T1000 (cell line): ENCODE measurements at places on chromosomes 13 and 19.

GRCh38 chr19:52734331-52734892 lies 432 bp downstream of the ZNF611 start:
- no peak for DNase-seq

DNA sequence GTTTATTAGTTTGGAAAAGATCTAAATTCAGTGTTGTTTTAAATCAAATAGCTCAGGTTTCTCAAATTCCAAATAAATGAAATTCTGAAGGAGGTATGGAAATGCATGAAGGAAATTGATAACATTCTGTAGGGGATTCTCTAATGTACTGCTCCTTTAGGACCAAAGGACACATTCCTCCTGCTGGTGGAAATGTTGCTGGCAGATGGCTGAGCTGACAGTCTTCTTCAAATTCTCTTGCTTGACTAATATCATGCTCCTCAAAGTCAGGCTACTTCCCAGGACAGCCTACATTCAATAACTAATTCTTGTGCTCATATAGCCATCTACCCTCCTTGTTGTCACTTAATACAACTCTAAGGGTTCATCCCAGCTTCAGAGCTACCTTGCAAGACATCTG lies 1118.5 kb downstream of the PCDH9 start:
- DNase-seq: no peak

- DNase-seq: no peak
Measured at GRCh38 chr13:78958006-78958405, 299.1 kb upstream of the OBI1 start.

GRCh38 chr19:45784096-45784495 lies 1.8 kb upstream of the DMPK start:
- DNase-seq: no peak

DNA sequence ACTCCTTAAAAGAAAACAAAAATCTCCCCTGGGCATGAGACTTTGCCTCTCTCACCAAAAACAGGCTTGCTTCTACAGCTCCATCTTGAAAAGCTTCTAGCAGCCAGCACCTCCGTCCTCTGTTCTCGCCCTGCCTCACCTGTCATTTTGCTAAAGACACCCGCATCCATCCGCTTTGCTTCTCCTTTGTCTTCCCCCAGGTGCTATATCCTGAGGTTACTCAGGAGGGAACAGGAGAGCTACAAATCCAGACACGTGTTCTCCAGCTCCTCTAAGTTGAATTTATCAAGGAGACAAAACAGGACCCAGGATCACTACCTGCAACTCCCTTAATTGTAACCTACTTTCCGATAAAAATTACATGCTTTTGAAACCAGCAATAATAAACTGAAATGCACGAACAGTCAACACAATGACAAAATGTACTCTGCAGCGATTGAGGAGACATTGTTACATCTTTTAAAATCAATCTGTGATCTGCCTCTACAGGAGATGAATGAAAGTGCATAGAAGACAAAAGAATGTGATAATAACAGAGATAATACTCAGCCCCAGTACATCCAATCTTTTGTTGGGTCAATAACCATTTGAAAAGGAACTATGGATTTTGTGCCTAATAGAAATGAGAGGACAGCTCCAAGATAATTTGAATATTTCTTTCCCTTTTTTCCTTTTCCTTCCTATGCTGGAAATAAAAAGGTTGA lies 221.2 kb downstream of the DCLK1 start:
- no peak for DNase-seq

- no peak for DNase-seq
Measured at GRCh38 chr19:374183-374885, 29.7 kb upstream of the MIER2 start.

DNA sequence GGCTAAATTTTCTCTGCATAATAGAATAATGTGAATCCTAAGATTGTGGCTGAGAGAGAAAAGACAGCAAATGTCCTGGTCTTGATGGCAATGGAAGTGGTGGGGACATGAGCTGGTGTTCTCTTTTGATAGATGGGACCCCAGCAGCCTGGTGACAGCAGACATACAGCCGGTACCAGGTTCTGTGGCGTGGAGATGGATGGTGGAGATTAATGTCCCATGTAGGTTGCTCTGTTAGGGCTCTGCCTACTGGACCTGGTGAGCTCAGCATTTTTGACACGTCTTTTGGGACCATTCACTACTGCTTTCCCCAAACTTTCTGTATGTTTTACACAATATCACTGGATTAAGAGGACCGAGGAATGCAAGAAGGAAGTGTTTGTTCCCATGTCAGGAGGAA lies 8.2 kb upstream of the SIGLEC14 start:
- no peak for DNase-seq

GRCh38 chr19:6297202-6297601 lies 17.4 kb upstream of the MLLT1 start:
- DNase-seq: no peak

GRCh38 chr19:38977445-38978325 lies 2.1 kb upstream of the FBXO17 start:
- peak; percentile 40 for DNase-seq

DNA sequence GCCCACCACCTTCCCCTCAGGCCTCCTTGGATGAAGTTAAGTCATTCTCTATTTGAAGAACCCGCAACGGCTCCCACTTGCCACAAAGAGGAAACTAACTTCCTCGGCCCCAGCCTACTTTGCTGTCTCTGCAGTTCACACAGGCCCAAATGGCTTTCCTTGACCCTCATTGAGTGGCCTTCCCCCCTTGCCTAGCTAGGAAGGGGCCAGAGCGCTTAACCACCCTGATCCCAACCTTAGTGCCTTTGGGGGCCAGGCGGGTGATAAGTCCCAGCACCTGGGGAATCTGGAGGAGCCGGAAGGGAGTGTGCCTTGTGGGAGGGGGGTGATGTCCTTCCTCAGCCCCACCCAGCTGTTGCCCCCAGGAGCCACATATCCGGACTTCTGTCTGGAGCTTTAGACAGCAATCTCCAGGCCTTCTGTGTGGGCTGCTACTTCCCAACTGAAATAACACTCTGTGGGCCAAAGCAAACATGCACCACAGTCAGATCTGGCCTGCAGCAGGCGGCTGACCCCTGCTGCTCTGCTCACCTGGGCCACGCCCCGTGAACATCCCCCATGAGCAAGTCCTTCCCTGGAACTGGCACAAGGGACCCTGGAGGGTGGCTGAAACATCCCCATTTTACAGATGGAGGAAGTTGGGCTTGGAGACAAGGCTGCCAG lies 10.5 kb downstream of the NECTIN2 start:
- DNase-seq: no peak

DNA sequence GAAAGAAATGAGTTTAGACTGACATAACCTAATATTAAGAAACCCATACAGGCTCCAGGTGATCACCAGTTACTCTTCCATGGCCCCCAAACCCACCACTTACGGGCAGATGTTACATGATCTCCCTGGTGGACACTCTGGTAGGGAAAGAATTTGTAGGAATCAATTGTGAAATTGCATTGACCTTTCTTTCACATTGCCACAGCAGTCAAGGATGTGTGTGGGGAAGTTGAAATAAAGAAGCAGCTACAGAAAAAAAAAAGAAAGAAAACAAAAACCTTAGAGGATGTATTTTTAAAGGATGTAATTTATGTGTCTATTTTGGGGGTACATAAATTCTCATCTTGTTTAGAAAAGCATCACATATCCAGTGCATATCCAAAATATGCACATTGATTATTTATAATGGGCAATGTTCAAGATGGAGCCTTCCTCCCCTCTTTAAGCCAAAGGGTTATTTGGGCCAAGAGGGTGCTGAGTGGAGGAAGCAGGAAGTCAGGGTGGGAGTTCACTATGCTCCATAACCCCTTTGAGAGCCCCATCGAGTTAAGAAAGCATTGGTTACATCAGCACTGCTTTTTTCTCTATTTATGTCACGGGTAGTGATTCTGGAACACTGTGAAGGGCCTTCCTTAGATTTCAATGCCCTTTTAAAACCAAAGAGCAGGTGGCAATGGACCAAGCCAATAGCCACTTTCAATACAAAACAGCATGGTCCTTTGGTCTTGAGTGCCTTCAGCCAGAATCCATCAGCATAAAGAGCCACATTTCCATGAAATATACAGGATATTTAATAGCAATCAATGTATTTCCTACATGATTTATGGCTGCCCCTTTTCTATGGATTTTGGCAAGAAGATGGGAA lies 169.6 kb downstream of the LACC1 start:
- no peak for DNase-seq

- DNase-seq: no peak
Measured at GRCh38 chr13:95343944-95344343, 42.7 kb upstream of the ABCC4 start.

GRCh38 chr19:55460670-55461258 lies 678 bp downstream of the ISOC2 start:
- no peak for DNase-seq

- no peak for DNase-seq
Measured at GRCh38 chr19:45251452-45252354, 632 bp downstream of the MARK4 start.

DNA sequence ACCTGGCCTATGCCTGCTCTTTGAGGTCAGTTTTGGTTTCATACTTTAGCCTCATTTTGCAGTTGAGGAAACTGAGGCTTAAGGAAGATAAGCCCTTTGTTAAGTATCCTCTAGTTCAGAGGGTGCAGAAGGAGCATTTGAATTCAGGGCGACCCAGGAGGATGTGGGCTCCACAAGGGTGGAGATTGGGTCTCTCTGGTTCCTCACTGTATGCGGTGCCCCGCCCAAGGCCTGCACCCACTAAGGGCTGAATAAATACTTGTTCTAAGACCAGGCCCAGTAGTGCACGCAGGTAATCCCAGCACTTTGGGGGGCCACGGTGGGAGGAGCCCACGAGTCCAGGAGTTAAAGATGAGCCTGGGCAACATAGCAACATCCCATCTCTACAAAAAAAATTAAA lies 768 bp upstream of the SLC44A2 start:
- DNase-seq: no peak

- DNase-seq: peak; percentile 30
Measured at GRCh38 chr13:95643936-95644598, 439 bp downstream of the DZIP1 start.

- DNase-seq: peak; percentile 8
Measured at GRCh38 chr13:48580185-48580803, 47.4 kb upstream of the RCBTB2 start.

GRCh38 chr13:70170689-70171088 lies 62.4 kb upstream of the KLHL1 start:
- no peak for DNase-seq

DNA sequence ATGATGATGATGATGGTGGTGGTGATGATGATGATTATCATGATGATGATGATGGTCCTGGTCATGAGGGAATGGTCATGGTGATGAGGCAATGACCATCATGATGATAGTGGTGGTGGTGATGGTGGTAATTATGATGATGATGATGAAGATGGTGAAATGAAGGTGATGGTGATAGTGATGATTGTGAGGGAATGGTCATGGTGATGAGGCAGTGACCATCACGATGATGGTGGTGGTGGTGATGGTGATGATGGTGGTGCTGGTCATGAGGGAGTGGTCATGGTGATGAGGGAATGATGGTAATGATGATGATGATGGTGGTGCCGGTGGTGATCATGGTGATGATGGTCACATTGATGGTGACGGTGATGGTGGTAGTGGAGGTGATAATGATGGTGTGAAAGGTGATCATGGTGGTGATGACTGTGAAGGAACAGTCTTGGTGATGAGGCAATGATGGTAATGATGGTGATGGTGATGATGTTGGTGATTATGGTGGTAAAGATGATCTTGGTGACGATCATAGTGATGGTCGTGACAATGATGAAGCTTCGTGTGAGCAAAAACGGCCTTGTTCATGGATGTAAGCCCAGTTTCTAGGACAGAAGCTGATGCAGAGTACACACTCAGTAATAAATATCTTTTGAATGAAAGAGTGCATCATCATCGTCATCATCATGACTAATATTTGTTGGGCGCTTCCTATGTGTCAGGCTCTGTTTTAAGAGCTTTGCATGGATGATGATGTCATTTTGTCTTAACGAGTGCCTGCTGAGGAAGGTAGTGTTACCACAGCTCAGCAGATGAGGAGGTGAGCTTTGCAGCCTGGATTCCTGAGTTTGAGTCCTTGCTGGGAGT lies 17.3 kb downstream of the SBK2 start:
- DNase-seq: no peak
